D721Med (cell line): ENCODE measurements at places on chromosomes 6 and 20.
A peak's percentile ranks its signal among the peaks of the same experiment; 100 is the strongest.

GRCh38 chr6:133740218-133740617, 148.7 kb upstream of the TCF21 start:
- no peak for DNase-seq

DNA sequence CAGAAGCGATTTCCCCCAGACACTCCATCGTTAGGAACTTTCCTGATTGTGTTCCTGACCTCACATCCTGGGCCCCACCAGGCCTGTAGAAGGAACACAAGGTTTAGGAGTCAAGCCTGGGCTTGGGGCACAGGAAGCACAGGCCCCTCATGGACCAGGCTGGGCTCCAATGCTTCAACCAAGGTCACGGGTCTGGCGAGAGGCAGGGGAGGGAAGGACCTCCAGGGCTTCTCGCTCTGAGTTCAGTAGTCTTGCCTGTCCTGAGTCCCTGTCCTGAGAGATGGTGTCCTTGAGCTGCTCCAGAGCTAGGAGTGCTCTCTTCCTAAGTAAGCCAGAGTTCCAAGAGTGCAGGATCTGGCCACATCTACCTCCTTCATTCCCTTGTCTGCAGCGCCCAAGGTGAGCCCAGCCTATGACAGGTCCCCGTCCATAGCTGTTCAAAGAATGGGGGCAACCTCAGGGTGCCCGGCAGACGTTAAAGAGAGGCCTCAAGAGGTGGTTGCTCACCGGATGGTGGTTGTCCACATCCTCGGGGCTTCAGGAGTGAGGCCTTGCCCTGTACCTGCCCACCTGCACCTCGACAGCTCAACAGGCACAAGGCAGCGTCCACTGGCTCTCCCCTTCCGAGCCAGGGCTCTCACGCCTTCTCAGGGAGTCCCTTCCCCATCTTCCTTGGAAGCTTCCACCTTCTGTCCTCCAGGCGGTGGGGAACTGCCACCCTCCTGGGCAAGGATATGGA, 1.6 kb upstream of the TUBB1 start:
- no peak for DNase-seq

DNA sequence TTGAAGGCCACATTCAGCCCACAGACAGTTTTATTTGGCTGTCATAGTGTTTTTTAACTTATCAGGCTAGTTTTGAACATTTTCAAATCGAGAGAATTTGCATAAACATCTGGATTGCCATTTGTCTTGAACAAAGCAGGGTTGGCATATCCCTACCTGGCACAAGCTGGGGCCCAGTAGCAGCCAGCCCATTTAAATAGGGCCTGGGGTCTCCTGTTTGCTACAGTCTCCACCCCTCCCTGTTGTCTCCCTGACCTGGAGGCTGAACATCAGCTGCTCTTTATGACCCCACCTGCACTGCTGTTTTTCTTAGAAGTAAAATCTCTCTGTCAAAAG, 10.5 kb downstream of the BCAS4 start:
- DNase-seq: no peak

- no peak for DNase-seq
Measured at GRCh38 chr6:56749632-56750151, 107.0 kb upstream of the DST start.

DNA sequence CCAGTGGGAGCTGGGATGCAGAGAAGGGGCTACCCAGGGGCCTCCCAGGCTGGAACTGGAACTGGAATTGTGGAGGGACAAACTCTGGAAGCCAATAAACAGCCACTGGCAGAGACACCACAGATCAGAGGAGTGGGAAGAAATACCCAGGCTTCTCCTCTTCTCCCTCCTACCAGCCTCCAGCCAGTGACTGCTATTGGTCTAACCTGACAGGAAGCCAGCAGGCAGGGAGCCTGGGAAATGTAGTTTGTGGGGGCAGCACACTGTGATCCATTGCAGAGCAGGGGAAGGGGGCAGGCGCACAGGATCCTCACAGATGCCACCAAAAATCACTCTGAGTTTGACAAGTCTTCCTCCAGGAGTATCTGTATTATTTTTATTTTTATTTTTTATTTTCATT, 12.1 kb upstream of the MLN start:
- DNase-seq: peak; percentile 74

DNA sequence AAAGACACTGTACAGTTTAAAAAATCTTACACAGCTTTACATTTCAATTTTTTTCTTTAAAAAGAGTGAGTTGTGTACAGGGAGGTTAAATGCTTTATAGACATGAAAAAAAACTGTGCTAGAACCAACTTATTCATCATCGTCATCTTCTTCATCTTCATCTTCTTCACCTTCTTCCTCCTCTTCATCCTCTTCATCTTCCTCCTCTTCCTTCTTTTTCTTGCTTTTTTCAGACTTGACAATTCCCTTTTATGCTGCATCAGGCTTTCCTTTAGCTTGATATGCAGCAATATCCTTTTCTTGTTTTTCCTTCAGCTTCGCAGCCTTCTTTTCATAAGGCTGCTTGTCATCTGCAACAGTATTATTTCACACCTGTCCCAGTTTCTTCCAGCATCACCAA, 34.3 kb upstream of the TMEM30A start:
- DNase-seq: no peak

- no peak for DNase-seq
Measured at GRCh38 chr6:19876672-19877071, 39.5 kb downstream of the ID4 start.

GRCh38 chr20:47453167-47453782, 48.4 kb upstream of the NCOA3 start:
- DNase-seq: no peak

GRCh38 chr6:21423106-21423854, 170.3 kb upstream of the SOX4 start:
- DNase-seq: no peak

DNA sequence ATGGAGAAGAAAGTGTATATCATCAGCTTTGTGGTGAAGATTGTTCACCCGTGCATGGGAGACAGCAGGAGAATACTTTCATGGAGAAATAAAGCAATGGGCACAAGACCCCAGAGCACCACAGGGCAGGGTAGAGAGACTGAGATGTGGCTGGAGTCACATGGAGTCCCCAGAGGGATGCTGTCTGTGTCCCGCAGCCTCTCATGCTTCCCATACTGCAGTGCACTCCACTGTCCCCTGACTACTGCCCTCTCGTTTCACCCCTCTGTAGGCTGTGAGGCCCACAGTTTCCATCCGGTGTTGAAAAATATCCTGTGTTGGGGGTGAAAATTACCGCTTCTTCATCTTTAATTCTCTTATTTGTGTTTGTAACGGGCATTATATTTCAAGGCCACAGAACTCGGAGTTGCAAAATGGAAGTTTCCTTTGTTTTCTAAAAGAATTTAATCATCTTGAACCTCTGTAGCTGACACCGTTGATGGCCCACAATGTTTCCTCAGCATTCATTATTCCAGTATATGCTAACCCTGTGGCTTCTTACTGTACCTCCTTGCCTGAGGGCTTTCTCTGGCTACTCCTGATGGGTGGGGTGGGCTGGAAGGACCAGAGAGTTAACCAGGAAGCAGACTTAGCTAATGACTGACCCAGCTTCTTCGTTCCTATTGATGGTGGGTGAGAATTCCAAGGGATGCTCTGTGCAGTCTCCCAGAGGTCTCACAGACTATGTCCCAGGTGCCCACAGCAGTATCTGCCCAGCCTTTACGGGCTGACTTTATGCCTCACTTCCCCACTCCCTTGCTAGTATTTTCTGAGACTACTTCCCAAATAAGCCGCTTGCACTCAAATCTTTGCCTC, 51.7 kb downstream of the PROKR2 start:
- DNase-seq: no peak

DNA sequence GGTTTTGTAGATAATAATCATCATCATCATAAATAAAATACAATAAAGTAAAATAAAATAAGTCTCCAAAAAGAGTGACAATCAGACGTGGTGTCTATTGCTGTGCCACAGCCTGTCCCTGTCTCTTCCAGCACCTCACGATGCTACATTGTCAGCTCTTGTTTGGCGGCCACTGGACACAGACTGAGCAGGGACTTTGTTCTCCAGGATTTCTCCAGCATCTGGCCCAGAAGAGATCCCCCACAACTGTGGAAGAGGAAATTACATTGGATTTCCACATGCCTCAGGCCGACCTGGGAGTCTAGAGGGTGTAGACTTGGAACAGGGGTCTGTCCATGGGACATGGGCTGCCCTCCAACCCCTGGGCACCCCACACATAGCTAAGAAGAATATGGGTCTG, 39.2 kb upstream of the RALY start:
- DNase-seq: no peak

DNA sequence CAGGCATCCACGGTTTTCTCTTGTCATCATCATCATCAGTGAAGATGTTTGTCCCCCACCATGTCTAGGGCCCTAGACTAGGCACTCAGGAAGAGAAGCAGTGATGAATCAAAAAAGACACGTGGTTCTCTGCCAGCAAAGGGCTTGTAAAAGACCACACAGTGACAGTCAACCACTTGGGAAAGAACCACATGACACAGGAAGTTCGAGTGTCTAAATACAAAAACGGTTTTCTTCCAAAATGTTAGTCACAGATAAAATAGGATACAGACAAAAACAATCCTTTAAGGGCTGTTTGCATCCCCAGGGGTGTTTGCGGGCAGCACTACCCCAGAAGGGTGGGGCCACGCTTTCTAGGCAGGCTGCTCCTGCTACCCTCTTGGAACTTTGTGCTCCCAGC, 356.8 kb upstream of the AGPAT4 start:
- no peak for DNase-seq

- DNase-seq: peak; percentile 50
Measured at GRCh38 chr6:3517350-3517749, 60.5 kb upstream of the SLC22A23 start.
